ENCODE measurements at places on chromosomes 3 and 15.

DNA sequence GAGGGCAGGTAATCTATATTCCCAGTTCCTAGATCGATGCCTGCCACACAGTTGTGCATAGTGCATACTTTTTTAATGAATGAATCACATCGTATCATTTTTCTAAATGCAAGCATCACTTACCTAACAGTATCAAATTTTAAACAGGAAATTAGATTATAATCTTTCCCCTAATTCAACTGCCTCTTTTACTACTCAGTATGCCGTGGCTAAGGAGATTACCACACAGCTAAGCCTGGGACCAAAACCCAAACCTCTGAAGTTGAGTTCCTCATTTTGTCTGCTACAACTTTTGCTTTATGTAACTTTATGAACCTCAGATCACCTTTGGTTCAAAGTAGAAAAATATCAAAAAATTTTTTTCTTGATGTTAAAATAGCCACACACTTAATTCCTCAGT lies 53.2 kb upstream of the FNDC3B start:
- DNase-seq = no peak

GRCh38 chr3:185582871-185583270 lies 3.2 kb upstream of the SENP2 start:
- DNase-seq = no peak

DNA sequence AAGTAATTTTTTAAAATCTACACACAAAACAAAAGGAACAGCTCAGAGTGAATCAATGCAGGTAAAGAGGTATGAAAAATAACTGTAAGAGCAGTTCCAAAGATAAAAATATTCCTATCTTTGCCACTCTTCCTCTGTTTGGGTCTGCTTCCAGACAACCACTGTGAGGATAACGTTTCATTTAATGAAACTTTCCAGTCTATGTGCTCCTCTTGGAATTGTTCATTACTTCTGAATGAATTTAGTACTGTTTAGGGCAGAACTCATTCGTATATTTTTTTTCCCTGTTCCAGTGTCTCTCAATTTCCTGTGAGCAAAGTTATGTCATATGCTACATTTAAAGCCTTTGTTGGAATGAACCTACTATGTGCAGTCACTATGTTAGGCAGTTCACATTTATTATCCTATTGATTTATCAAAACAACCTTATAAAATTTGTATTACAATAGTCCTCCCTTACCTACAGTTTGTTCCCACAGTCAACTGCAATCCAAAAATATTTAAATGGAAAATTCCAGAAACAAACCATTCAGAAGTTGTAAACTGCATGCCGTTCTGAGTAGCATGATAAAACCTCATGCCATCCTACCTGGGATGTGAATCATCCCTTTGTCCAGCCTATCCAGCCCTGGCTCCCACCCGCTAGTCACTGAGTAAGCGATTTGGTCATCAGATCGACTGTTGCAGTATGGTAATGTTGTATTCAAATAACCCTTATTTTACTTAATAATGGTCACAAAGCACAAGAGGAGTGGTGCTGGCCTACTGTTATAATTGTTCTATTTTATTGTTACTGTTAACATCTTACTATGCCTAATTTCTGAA lies 98.1 kb downstream of the TMCC1 start:
- DNase-seq = no peak

- no peak for DNase-seq
Measured at GRCh38 chr15:64599226-64599625, 138.8 kb downstream of the ZNF609 start.

DNA sequence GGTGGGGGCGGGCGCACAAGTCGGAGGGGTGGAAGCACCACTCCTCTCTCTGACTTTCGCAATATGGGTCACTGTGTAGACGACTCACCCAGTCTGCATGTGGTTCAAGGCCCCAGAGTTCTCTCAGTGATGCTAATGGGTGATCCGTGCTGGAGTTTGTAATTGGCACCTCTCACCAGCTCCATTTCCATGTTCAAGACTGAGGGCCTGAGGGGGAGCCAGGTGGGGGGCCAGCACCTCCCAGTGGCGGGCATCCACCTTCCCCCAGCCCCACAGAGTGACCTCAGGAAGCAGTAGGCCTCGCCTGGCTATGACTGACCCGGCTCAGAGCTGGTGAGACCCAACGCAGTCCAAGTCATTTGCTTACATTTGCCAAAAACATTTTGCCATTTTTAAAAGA lies 230.0 kb upstream of the ST8SIA2 start:
- no peak for DNase-seq

GRCh38 chr3:82002986-82003642 lies 241.7 kb upstream of the GBE1 start:
- DNase-seq = no peak

- DNase-seq = no peak
Measured at GRCh38 chr15:63573533-63573932, 23.7 kb upstream of the FBXL22 start.

- no peak for DNase-seq
Measured at GRCh38 chr3:133928136-133928893, 32.6 kb upstream of the RAB6B start.

GRCh38 chr3:194082743-194083636 lies 53.0 kb upstream of the HES1 start:
- no peak for DNase-seq

All from stimulated activated CD4-positive, alpha-beta T cell treated with anti-CD3 and anti-CD28 coated beads, Interleukin-1b, Interleukin-23, amount 100 ng/mL, for 1 hour (primary cell).